NCI-H1105 (cell line): ENCODE measurements at places on chromosomes 3 and 15.

GRCh38 chr3:37986479-37987314, 3.9 kb upstream of the VILL start:
- DNase-seq = no peak

DNA sequence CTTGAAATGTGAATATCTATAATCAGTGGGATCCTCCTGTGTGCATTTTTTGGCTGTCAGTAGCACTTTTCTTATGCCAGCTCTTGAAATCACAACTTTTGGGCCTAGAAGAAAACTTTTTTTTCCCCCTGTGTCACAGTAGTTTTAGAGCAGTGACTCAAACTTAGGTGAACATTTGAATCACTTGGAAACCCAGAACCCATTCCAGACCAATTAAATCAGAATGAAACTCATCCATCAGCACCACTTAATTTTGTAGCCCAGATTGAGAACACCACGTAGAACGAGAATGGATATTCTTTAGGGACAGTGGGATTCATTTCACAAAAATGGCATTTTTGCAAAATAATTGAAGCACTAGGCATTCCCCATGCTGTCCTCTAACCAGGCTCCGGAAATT, 224.8 kb upstream of the NANOGP8 start:
- no peak for DNase-seq

DNA sequence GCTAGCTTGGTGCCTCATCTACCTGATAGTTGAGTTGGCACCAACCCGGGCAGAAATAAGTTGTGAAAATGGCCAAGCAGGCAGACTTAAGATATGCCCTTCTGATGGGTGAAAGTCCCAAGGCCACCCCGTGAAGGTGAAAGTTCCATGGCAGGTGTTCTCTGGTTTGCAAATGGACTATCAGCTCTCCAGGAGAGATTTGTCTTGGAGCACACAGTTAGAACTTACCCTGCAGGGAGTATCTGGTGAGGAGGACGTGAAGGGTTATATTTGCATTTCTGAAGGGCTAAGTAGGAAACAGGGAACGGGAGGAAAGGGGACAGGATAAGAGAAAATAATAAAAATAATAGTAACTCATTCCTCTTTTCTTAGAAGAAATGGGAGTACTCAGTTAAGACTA, 220.5 kb downstream of the TP63 start:
- no peak for DNase-seq

- DNase-seq = no peak
Measured at GRCh38 chr15:63979262-63979793, 67.0 kb downstream of the DAPK2 start.

DNA sequence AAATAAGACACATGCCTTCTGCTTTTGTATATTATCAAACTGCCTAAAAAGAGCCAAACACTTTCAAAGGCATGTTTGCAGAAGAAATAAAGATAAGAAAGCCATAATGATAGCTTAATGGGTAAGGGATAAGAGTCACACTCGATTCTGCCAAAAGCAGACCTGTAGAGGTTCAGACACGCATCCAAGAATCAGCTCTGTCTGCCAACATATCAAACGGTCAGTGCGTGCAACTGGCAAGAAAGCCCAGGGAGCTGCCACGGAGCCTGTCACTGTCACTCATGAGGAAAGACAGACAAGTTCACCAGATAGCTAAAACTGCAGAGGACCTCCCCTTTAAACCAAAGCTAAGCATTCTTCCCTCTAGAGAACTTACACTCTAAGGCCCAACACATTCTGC, 23.2 kb downstream of the DCP1A start:
- DNase-seq = no peak

GRCh38 chr3:51963951-51964451, 3.3 kb downstream of the PCBP4 start:
- DNase-seq = no peak

- DNase-seq = no peak
Measured at GRCh38 chr15:80480909-80481308, 76.7 kb downstream of the ARNT2 start.

DNA sequence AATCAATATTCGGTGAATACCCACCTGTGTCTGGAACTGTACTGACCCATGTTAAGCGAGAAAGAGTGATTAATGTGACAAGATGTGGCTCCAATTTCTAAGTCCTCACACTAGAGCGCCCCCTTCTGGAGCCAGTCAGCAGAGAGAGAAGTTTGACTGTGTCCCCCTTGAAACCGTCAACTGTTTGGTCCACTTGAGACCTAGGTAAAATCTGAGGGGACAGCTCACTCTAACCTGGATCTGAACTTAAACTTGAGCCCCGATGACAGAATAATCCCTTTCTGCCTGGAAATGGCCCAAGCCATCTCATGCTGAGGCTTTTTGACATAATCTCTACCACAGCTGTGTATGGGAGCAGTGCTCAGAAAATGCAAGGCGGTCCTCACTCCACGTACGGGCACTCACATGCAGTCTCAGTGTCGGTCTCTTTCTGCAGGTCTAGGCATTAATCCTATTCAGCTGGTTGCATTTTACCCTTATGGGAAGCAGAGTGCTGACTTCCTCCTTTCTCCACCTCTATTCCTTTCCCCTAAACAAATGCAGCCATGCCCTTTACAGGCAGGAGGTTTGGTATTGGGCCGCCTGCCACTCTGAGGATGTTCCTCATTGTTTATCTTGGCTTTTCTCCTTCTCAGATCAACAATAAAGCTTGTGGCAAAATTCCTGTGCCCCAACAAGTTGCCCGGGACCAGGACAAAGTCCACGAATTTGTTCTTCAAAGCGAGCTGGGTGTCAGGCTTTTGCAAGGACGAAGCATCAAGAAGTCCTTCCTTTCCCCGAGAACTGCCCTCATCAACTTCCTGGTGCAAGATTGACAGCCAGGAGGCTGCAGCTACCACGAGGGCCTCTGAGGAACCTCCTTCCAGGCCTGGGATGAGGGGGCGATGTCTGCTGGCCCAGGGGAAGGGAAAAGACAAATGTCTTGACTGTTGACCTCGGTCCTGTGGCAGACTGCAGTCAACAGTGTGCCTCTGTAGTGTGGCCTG, 47.5 kb upstream of the LIMD1 start:
- DNase-seq = no peak

DNA sequence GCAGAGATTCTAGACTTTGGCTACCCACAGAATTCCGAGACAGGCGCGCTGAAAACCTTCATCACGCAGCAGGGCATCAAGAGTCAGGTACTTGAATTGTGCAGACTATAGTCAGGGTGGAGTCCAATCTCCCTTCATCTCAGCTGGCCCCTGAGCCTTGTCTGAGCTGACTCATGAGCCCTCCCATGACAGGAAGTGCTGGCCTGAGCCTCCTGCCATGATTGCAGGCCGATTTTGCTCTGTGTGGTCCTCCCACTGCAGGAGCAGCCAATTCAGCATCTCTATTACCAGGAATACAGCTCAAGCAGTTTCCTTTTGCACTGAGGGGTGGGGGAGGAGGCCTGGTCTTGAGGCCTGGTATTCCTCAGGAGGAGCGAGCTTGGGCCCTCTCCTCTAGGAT, 5.5 kb downstream of the AP2M1 start:
- DNase-seq = no peak

DNA sequence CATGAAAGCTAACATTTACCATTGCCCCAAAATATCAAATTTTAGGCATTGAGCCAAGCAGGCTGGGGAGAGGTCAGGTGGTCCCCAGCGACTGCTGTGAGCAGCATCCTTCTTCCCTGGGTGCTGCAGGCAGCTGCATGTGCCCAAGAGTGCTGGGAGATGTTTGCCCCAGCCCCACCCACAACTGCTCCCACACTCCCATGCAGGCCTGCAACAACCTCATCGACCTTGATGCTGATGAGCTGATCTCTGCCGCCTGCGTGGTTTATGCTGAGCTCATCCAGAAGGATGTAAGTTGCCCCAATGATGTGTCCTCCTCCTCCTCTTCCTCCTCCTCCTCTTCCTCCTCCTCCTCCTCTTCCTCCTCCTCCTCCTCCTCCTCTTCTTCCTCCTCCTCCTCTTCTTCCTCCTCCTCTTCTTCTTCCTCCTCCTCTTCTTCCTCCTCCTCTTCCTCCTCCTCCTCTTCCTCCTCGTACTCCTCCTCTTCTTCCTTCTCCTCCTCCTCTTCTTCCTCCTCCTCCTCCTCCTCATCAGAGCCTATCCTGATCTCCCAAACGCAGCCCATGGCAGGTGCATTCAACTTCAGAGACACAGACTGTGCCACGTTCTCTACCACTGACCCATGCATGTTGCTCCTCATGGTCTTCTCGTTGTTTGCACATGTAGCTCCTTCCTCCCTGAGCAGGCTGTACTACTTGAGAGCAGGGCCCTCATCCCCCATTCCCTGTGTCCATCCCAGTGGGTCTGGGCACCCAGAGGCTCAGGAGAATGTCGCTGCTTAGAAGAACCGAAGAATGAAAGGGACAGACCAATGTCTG, 15.1 kb downstream of the TBC1D21 start:
- no peak for DNase-seq

- DNase-seq = no peak
Measured at GRCh38 chr15:38134252-38134651, 118.4 kb upstream of the SPRED1 start.

- DNase-seq = no peak
Measured at GRCh38 chr15:93302080-93302765, 213.2 kb upstream of the RGMA start.

GRCh38 chr3:13039213-13039896, 33.9 kb downstream of the IQSEC1 start:
- peak; percentile 54 for DNase-seq

- no peak for DNase-seq
Measured at GRCh38 chr15:36609793-36610192, 30.4 kb downstream of the CDIN1 start.

GRCh38 chr3:142027735-142028134, 121.6 kb downstream of the TFDP2 start:
- DNase-seq = peak; percentile 84

- no peak for DNase-seq
Measured at GRCh38 chr3:11774296-11774877, 72.3 kb downstream of the TAMM41 start.

GRCh38 chr3:16511681-16512434, 1.6 kb downstream of the RFTN1 start:
- no peak for DNase-seq

DNA sequence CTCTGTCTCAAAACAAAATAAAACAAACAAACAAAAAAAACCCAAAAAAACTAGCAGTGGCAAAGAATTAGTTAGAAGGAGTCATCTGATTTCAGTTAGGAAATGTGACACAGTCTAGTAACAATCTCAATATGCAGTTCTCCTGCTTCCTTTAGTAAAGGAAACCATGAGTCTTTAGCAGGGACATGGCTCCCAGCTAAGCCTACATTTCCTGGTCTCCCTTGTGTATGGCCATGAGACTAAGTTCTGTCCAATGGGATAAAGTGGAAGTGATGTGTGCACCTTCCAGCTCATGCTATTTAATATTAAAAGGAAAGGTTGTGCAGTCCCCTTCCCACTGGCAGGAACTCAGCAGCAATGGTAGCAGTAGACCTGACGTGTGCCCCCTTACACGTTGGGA, 74.6 kb downstream of the GREM1 start:
- DNase-seq = no peak

- DNase-seq = no peak
Measured at GRCh38 chr3:124833710-124834332, 53.3 kb downstream of the ITGB5 start.

GRCh38 chr15:48757661-48758060, 53.2 kb downstream of the CEP152 start:
- no peak for DNase-seq

DNA sequence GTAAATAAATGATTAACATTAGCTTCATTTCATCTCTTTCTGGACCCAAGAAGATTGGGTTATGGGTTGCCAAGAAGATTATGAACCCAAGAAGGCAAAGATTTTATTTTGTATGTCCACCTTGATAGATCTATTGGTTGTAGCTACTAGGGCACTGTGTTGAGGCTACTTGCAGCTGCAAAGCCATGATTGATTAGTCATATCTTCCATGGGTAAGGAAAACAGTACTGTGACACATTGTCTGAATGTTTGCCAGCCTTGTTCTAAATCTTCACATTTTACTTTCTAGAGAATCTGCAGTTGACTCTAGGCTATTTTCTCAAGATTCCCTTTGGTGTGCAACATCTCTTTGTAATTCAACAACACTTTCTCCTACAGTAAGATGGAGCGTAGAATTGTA, 229.2 kb upstream of the KCNH8 start:
- DNase-seq = no peak

GRCh38 chr3:127206154-127206553, 13.2 kb downstream of the PRR23E start:
- DNase-seq = no peak

- DNase-seq = no peak
Measured at GRCh38 chr3:197953881-197954280, 3.9 kb downstream of the RPL35A start.

- peak; percentile 20 for DNase-seq
Measured at GRCh38 chr3:142844339-142844977, 44.4 kb downstream of the PCOLCE2 start.

DNA sequence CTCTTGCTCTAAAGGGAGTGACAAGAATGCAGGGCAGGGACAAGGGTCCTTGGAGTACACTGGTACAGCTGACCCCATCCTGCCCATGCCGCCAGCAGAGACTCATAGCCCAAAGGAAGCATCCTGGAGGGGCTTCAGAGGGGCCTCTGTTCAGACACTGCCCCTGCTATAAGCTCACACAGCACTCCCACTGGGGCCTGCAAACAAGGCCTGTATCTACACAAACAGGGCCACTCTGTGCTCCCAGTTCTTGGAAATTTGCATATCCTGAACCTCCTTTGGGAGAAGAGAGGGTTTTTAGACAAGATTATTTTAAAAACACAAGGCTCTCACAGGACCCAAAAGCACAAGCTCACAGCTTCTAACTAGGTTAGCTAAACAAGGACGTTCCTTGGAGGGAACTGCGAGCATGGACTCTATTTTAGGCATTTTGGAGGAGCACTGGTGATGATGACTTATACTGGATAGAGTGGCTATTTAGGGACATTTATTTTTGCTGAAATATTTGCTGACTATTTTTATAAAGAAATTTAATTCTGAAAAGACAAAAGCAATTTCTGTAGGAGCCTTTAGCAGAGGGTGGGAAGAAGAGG, 16.4 kb upstream of the ANKRD34C start:
- DNase-seq = no peak

GRCh38 chr15:83914906-83915305, 261.0 kb downstream of the ADAMTSL3 start:
- DNase-seq = no peak

- DNase-seq = no peak
Measured at GRCh38 chr15:66766282-66767230, 64.5 kb downstream of the SMAD6 start.
